ENCODE measurements at places on chromosomes 13 and 19. TPM values are rescaled to one million over a fixed set of nuclear protein-coding genes. Genes with fewer than 3 reads are reported as not detected.

GRCh38 chr19:42294471-42295137, 7.3 kb upstream of the PRR19 start:
- no peak for DNase-seq

DNA sequence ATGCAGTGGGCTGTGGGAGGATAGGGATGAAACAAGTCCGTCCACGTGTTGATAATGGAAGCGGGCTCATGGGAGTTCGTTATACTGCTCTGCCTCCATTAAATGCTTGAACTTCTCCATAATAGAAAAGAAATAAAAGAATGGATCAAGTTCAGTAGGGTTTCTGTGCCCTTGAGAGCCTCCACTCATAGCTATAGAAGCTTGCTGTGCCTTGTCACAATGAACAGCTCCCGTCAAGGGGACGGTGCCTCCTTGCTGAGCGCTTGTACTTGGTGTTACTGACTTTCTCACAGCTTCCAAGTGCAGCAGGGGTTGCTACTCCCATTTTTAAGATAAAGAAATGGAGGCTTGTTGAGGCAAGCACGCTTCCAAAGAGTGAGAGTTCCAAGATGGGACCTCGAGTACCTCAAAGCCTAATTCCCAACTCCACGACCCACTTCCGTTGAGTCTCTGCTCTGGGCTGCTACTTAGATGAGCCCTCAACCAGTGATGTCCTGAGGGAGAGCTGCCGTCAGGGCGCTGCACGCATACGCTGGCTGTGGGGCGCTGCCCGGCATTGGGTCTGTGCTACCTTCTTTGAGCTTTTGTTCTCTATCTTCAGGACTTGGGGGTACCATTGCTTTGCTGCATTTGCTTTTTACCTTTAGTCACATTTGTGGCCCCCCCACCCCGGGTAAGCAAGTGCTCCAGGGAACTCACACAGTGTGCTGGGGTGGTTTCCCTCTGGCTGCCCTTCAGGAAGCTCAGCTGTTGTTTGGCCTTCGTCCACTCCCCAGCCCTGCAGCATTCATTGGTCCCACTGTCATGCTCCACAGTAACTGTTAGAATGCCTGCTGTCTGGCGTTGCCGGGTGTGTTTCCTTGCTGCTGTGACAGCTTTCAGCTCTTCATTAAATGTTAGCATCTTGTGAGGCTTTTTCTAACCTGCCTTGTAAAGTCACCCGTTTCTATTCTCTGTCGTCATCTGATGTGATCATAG, 9.5 kb downstream of the SNRNP70 start:
- DNase-seq, result no peak

Gene ZNF260
- total RNA-seq, result 16.6 TPM

GRCh38 chr13:110629735-110630134, 14.4 kb downstream of the NAXD start:
- no peak for DNase-seq

DNA sequence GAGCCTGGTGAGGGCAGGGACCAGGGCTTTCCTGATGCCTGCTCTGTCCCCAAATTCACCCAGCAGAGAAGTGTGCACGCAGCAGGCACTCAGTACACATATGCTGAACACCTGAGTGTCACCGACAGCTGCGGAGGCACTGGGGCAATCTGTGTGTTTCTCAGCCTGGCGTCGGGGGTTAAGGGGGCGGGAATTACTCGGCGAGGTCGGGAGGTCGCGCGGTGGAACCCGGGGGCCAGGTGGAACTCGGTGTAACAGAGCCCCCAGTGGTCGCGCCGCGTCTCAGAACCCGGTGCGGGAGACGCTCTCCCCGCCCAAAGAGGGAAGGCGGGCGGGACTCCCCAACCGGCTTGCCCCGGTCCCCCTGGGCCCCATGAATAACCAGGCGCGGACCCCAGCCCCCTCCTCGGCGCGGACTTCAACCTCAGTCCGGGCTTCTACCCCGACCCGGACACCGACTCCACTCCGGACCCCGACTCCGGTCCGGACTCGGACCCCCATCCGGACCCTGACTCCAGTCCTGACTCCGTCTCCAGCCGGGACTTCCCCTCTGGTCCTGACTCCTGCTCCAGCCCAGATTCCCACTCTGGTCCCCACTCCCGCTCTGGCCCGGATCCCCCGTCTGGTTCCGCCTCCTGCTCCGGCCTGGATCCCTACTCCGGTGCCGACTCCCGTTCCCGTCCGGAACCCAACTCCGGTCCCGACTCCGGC, at the start of gene SELENOV:
TSS of gene SELENOV (plus strand) at position 300 of the 711 bp plus-strand sequence. CDS start at position 374, 74 bp downstream.
- DNase-seq, result no peak

- no peak for DNase-seq
These were observed 334.2 kb downstream of the KLF12 start for GRCh38 chr13:73800011-73800410.

- peak; percentile 50 for DNase-seq
These were observed 117.4 kb downstream of the ESD start for GRCh38 chr13:46679369-46680120.

DNA sequence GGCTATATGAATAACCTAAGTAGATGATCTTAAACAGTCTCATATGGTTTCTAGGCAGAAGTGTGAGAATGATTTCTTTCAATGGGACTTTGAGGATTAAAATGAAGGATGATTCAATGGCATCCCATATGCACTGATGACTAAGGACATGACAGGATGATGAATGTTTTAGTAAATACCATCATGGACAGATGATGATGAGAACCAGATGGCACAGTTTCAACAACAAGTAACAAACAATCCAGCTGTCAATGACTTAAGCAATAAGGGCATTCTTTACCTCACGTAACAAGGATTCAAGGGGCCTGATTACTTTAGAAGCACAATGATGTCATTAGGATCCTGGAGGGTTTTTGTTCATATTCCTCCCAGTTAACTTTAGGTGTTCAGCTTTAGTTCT, 2678.4 kb downstream of the PCDH9 start:
- DNase-seq, result no peak

- DNase-seq, result no peak
These were observed 538 bp downstream of the LSM4 start for GRCh38 chr19:18322318-18322758.

DNA sequence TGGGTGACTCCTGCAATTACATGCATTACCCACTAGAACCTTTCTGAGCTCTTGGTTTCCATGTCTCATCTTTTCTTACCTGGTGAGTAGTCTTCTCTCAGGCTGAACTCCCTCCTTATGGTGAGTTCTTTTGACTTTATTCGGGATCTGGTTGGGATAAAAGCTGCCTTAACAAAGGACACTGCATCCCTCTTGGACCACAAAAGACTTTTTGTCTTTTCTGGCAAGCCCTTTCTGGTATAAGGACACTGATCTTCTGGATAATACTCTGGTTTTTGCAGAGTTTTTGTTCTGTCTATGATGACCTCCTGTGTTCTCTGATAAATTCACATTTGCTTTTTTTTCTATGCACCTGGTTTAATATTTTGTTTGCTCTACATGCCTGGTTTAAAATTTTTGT, 66.7 kb downstream of the SLITRK1 start:
- DNase-seq, result no peak

Gene ZNF667
- 9.4 TPM for total RNA-seq

DNA sequence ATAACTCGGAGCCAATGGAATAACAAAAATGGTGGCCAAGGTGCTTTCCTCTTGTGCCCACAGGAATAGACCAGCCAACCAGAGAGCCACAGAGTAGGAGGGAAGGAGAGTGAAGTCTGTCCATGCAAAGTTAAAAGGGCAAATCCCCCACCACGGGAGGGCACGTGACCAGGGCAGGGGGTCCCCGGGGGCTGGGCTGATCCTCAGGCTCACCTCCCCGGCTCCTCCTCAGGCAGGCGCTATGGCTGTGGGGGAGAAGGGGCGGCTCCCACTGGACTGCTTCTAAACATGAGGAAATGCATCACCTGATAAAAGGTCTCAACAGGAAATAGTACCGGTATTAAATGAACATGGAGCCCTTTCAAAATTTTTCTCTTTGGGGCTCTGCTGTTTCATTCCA, 73.2 kb upstream of the SLC15A1 start:
- no peak for DNase-seq

DNA sequence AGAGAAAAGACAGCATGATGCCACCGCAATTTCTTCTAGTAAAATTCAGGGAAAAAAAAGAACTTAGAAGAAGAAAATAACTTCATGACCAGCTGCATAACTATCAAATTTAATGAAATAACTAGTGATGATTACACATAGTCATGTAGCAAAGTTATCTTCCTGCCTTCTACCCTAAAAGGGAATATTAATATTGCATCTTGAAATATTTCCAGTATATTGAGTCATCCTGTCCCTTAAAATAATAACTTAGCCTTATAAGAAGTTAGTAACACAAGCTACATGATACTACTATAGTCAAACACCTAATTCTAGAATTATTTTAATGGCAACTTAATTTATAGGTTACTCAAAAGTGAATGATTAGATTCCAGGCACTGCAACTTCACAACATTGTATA, 289.2 kb downstream of the KLF12 start:
- no peak for DNase-seq

Gene MADCAM1
- 5.8 TPM for total RNA-seq

- no peak for DNase-seq
These were observed 131.9 kb downstream of the ITGBL1 start for GRCh38 chr13:101584331-101584730.

GRCh38 chr13:28761586-28761985, 42.8 kb upstream of the SLC46A3 start:
- no peak for DNase-seq

DNA sequence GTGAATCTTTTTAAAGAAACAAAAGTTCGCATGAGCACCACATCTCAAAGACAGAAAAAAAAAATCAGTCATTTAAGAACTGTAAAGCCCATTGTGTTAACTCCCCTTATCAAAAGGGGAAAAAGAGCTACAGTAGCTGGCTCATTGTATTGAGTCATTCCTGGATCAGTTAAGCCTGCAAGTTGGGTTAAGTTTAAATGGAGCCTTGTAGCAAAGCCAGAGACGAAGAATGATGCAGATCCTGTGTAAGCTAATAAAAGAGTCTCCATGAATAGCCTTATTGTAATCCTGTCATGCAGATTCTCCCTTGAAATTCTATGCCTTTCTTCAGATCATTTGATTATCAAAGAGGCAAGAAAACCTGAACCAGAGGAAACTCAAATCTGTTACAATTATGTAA, 83.8 kb downstream of the CRYL1 start:
- no peak for DNase-seq

DNA sequence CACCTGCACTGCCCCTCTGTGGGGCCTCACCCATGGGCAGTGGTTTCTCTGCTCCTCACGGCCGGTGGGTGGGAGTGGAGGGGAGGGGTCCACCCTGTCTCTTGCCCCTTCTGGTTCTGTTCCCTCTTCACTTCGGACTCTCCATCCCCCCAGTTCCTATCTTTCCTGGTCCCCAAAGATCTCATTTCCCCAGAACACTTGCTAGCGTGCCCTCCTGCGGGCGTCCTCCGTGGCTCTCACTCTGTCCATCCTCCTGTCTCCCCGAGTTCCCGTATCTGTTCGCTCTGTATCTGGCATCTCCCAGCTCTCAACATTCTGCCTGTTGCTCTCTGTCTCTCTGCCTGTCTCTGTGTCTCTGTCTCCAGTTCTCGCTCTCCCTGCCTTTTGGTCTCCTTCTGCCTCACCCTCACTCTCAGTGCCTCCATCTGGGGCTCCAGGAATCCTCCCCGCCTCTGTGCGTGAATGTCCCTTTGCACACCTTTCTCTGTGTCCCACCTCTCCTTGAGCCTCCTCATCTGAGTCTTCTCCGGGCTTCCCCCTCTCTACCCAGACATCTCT, 363 bp downstream of the SPIB start:
- DNase-seq, result no peak

DNA sequence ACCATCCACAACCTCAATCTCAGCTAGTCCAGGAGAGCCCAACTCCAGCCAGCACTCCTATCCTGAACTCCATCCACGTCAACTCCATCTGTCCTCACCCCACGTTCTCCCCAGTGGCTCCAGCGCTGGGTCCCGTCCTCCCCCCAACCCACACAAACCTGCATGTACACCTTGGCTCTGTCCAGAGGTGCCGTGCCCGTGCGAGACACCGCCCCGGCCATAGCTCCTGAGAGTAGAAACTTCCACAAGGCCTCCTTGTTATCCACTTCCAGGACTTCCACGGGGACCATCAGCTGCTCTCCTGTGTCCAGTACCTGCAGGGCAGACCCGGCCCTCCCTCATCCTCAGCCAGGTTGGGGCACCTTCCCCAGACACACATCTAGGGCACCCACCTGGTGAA, 1.7 kb downstream of the SLC25A41 start:
- no peak for DNase-seq

Gene TMPRSS9
- not detected for total RNA-seq

DNA sequence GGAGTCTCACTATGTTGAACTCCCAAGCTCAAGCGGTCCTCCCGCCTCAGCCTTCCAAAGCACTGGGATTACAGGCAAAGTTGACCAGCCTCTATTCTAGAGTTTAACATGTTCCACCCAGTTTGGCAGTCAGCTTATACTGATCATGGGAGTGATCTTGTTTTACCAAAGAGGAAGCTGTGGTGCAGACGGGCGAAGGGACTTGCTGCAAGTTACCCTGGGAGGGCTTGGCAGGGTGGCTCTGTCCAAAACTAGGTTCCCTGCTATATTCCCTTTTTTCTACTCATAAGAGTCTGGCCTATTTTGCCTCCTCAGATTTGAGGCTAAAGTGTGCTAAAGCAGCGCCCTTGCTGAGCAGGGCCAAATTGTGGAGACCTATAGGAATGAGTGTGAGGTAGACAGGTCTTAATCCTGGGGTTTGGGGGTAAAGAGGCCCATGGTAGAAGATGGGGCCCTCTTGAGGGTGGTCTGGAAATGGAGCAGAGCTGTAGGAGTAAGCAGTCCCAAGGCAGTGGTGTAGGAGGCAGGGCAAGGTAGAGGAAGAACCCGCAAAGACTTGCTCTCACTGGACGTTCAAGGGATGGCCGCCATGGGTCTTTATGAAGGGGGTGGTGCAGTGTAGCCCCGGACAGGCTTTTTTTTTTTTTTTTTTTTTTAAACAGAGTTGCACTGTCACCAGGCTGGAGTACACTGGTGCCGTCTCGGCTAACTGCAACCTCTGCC, 3.3 kb downstream of the RPS19 start:
- DNase-seq, result no peak

Gene FXYD7
- total RNA-seq, result not detected

DNA sequence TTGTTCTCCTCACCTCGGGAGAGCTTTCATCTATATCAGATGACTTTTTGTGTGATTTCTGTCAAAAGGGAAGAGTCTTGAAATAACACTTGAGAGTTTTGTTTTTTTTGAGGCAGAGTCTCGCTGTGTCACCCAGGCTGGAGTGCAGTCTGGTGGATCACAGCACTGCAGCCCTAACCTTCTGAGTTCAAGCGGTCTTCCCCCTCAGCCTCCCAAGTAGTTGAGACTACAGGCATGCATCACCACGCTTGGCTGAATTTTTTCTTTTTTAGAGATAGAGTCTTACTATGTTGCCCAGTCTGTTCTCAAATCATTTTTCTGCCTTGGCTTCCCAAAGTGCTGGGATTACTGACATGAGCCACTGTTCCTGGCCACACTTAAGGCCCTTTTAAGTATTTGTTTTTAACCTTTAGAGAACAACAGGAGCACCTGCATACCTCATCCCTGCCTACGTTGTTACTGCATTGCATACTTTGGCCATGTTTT, 11.4 kb downstream of the NDFIP2 start:
- DNase-seq, result no peak

DNA sequence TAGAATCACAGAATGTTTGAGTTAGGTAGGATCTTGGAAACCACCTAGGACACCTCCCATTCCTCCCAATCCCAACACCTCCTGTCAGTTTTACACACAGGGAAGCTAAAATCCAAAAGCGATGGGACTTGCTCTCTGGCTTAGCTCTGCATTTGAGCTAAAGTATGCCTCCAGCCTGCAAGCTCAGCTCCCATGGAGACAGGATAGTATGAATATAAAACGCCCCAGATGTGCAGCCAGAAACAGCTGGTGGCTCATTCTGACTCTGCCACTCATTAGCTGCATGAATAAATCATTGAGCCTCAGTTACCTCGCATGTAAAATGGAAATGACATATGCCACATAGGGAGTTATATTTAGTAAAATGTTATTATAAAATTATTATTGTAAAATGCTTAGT, 336.0 kb downstream of the SUCLA2 start:
- no peak for DNase-seq
